Hematopoietic multipotent progenitor cell (in vitro differentiated cells): ENCODE measurements at places on chromosomes 4 and X. TPM values are rescaled to one million over a fixed set of nuclear protein-coding genes. Genes with fewer than 3 reads are reported as not detected.

The RBMXL3 gene
- total RNA-seq: not detected

The PYURF gene
- 65.7 TPM for total RNA-seq

The PDE6B gene
- total RNA-seq: 36.4 TPM

The RAI2 gene
- total RNA-seq: under 0.01 TPM

The TCEAL7 gene
- total RNA-seq: 0.27 TPM

The CLIC2 gene
- 11.3 TPM for total RNA-seq

The POLN gene
- 0.81 TPM for total RNA-seq

The GABRE gene
- under 0.01 TPM for total RNA-seq

The SYNPO2 gene
- 0.27 TPM for total RNA-seq

The CYBB gene
- 2.7 TPM for total RNA-seq

The DUSP9 gene
- total RNA-seq: not detected

The BGN gene
- not detected for total RNA-seq

The RNF150 gene
- 4.0 TPM for total RNA-seq

The STATH gene
- total RNA-seq: not detected

The AIFM1 gene
- total RNA-seq: 10.0 TPM

The PHKA1 gene
- 4.8 TPM for total RNA-seq
